Activated CD8-positive, alpha-beta memory T cell treated with anti-CD3 and anti-CD28 coated beads for 1 hour (primary cell): ENCODE measurements at places on chromosomes 2 and 18.

DNA sequence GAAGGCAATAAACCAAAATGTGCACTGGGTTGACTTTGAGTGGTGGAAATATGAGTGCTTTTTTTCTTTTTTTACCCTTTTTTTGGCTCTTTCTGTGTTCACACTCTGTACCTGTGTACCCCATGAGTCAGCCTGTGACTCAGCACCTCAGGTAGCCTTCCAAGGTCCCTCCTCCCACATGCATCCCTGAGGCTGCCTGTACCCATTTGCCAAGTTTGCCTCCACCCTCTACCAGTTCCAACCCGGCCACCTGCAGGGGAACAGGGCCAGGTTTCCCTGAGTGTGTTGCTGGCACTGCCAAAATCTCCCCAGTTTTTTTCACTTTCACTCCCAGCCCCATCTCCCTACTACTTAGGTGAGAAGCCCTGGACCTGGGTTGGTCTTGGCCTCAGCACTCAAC, 14.0 kb downstream of the CXCR1 start:
- no peak for DNase-seq

GRCh38 chr2:164205347-164205746, 415.9 kb downstream of the GRB14 start:
- no peak for DNase-seq

- DNase-seq = no peak
Observed at GRCh38 chr2:66534461-66534860, 99.5 kb downstream of the MEIS1 start.

- no peak for DNase-seq
Observed at GRCh38 chr2:239721991-239722759, 303.0 kb downstream of the NDUFA10 start.

GRCh38 chr18:23964282-23965238, 50.0 kb upstream of the TTC39C start:
- DNase-seq = no peak

DNA sequence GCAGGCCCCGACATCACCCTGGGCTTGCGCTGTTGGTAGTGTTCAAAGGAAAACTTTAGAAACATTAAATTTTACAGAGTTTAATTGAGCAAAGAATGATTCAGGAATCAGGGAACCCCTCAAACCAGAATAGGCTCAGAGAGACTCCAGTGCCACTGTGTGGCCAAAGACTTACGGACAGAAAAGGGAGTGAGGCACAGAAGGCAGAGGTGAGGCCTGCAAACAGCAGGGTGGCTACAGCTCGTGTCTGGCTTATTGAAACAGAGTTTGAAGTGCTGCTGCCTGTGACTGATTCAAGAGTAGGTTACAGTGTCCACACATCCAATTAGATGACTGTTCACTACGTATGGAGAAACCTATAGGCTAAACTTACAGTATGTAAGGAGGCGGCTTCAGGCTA, 2.4 kb upstream of the CTDP1 start:
- DNase-seq = no peak
